ENCODE measurements at places on chromosomes 1 and 21. TPM values are rescaled to one million over a fixed set of nuclear protein-coding genes. Genes with fewer than 3 reads are reported as not detected.

Gene RGSL1
- not detected for total RNA-seq

Gene CD1D
- total RNA-seq = not detected

Gene NTMT2
- total RNA-seq = not detected

Gene LDLRAD1
- total RNA-seq = not detected

Gene KRTAP7-1
- total RNA-seq = not detected

Gene CHODL
- total RNA-seq = 0.16 TPM

Gene GJB3
- total RNA-seq = 0.12 TPM

Gene LMX1A
- not detected for total RNA-seq

Gene GJB4
- not detected for total RNA-seq

Gene TMEM82
- total RNA-seq = not detected

Gene JAK1
- 202 TPM for total RNA-seq
